ENCODE measurements at places on chromosomes 12 and 14.

GRCh38 chr12:52682938-52683574 lies 2.8 kb upstream of the KRT1 start:
- no peak for DNase-seq

GRCh38 chr14:60738843-60739508 lies 4.4 kb downstream of the MNAT1 start:
- no peak for DNase-seq

GRCh38 chr14:77043177-77043983 lies 14.9 kb upstream of the IRF2BPL start:
- DNase-seq = no peak

GRCh38 chr14:53180272-53181221 lies 27.4 kb upstream of the DDHD1 start:
- DNase-seq = no peak

DNA sequence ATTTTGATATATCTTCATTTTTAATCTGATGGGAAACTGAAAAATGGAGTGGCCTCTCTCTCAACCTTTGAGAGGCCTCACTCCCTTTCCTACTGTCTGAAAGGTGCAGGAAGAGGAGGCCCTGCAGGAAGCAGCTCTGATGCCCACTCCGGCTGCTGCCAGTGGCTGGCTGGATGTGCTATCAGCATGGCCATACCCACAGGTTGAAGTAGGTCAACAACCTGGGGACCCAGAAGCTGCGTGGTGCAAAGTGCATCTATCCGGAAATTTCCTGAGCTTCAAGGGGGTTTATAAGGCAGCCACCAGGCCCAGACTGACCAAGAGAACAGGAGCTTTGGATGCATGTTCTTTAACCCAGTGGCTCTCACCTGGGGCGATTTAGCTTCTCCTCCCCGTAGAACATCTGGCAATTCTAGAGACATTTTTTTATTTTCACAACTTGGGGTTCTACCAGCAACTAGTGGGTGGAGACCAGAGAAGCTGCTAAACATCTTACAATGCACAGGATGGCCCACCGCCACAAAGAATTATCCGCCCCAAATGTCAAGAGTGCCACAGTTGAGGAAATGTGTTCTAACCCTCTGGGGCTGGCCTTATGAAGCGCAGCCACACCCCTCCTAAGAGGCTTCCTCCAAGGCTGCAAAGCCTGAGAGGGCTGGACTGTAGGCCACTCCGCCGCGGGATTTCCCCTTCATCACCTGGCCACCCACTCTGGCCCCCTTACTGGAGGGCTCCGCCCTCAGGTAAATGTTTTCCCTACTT lies 8.2 kb upstream of the BATF start:
- DNase-seq = no peak

DNA sequence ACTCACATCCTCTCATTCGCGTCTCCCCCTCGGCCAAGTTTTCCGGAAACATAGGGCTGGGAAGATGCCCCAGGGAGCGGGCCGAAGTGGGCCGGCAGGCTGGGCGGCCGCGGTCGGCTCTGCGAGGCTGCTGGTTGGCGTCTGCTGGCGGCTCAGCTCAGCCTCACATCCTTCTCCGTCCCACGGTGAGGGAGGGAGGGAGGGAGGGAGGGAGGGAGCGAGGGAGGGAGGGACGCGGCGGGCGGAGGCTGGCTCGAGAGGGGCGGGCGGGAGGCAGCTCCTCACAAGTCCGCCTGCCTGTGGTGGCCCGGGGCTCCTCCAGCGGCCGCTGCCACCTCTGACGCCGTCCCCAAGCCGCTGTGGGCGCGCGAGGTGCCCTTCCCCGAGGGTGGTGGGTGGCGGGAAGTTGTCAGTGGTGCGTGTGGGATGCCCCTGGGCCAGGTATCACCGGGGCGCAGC lies 93.8 kb downstream of the RFLNA start:
- DNase-seq = no peak

DNA sequence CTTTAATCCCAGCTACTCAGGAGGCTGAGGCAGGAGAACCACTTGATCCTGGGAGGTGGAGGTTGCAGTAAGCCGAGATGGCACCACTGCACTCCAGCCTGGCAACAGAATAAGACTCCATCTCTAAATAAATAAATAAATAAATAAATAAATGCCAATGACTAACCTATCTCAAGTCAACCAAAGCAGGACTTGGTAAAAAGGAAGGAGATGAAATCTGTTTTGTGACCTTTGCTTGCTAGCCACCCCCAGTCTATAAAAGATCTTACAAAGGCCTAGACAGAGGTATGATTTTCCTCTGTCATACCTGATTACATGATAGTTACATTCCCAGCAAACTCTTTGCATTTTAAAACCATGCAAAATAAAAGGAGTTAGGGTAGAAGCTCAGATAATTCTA lies 13.5 kb upstream of the METTL17 start:
- no peak for DNase-seq

GRCh38 chr12:122893208-122894153 lies 2.4 kb downstream of the VPS37B start:
- no peak for DNase-seq

GRCh38 chr12:32864731-32865130 lies 31.8 kb downstream of the PKP2 start:
- no peak for DNase-seq

GRCh38 chr14:57403521-57403864 lies 13.1 kb downstream of the NAA30 start:
- DNase-seq = no peak

DNA sequence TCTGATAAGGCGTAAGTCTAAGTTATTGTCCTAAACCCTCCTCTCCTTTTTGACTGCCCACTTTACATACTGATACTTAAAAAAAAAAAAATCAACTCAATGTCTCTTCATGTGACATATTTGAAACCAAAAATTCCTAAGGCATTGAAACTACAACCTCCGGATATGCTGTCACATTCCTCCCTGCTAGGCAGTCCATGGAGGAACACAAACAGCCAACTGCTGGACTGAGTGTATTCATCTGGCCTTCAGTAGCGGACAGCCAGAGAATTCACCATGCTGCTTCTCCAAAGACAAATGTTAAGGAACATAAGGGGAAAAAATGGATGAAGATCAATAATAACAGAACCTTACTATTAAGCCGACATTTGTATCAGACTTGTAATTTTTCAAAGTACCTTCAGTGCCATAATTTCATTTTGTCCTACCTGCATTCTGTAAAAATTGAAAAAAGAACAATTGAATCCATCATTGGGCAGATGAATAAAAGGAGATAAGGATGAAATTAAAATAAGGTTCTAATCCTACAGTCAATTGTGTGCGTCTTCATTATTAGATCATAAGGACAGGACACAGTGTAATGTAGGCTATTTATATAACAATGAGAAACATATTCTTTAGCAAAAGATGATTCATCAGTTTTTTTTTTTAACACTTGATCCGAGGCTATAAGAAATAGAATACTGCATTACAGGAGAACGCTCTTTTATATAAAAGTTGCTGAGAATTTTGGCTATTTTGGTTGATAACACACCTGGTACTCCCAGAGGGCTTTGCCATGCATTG lies 12.2 kb downstream of the RERG start:
- DNase-seq = no peak

GRCh38 chr12:93763746-93764147 lies 86.6 kb downstream of the CRADD start:
- no peak for DNase-seq

DNA sequence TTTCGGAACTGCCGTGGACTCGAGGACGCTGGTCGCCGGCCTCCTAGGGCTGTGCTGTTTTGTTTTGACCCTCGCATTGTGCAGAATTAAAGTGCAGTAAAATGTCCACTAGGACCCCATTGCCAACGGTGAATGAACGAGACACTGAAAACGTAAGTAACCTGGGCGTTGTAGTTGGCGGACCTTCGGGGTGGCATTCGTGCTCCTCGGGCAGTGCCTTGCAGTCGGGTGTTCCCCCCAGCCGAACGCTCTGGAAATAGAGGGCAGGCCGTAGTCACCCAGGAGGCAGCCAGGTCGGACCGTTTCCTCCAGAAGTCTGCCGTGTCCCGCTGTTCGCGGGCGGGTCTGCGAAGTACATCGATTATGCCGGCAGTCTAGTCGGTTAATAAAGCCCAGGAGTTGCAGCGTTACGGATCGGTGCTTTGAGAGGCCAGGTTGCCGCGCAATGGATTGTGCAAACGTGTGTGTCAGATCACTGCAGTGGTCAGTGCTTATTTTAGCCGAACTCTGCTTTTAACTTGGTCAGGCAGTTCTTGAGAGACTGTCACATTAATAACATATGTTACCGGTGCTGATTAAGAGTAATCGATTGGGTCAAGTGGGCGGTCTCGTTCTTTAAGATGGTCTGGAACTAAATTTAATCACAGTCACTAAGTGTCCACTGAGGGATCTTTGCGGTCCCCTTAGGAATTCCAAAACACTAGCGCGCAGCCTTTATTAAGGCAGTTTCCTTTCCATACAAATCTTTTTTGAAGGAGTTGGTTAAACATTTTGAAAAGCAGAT lies 906 bp downstream of the MARK3 start:
- no peak for DNase-seq

- DNase-seq = no peak
Measured at GRCh38 chr12:94089891-94090290, 58.5 kb upstream of the PLXNC1 start.

- DNase-seq = no peak
Measured at GRCh38 chr12:58980768-58981167, 60.5 kb upstream of the LRIG3 start.
